ENCODE measurements at places on chromosomes 7 and 10.

GRCh38 chr7:2353936-2354185, 766 bp upstream of the EIF3B start:
- H3K36me3 ChIP-seq: peaks cover 4% of the 10 kb centered on the region
- H3K27me3 ChIP-seq: no peaks in the 10 kb centered on the region

- peak overlapping the region; percentile 11 for H3K4me3 ChIP-seq
- no peak for DNase-seq
- H3K4me1 ChIP-seq: peaks cover 60% of the 10 kb centered on the region
- no peaks in the 10 kb centered on the region for H3K27me3 ChIP-seq
- H3K36me3 ChIP-seq: peaks cover 2% of the 10 kb centered on the region
Observed at GRCh38 chr10:16995867-16996529, 133.6 kb downstream of the CUBN start.

DNA sequence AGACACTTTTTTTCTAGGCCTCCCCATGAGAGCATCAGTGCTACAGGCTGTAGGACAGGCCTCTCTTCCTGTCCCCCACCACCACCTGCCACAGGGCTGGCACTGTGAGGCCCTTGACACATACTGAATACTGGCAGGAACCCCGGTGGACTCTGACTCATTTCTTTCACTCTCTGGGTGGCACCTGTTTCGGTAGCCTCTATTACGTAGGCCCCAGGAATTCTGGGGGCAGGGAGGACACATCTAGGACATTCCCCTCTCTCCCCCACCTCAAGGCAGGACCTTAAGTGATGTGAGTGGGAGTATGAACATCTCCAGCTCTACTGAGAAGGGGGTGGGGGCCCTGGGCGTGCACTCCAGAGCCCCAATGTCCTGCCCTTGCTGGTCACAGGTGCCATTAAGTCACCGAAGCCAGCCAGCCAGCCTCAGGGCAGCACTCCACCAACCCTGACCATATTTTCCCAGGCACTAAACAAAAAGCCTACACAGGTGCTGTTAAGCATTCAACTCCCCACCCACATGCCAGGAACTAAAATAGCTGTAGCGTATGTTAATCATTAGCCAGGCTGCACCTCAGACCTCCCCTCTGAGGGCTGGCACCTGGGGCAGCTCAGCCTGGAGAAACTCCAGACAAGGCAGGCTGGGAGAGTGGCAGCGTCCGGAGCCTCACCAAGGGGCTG, 8.9 kb downstream of the ANXA11 start:
- no peak for DNase-seq
- H3K27me3 ChIP-seq: no peaks in the 10 kb centered on the region
- H3K4me1 ChIP-seq: no peaks in the 10 kb centered on the region
- H3K27ac ChIP-seq: no peak overlapping the region
- H3K36me3 ChIP-seq: peaks cover 9% of the 10 kb centered on the region
- H3K4me3 ChIP-seq: no peak overlapping the region

DNA sequence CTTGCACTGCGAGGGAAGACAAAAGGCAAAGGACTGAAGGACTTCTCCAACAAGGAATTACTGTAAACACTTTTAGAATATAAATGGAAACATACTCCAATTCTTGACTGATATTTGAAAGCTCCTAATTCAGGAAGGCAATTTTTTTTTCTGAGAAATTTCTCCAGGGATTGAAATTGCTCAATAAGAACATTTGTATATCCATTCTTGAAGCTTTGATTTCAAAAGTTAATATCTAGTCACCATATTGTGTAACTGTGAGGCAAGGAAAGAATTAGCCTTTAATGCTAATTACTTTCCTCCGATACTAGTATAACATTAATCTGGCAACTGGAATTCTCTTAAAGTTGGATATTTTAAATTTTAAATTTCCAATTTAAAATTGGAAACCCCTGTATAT, 188.4 kb upstream of the COL1A2 start:
- H3K27me3 ChIP-seq: no peaks in the 10 kb centered on the region
- H3K4me1 ChIP-seq: no peaks in the 10 kb centered on the region
- no peak overlapping the region for H3K4me3 ChIP-seq
- no peak overlapping the region for H3K27ac ChIP-seq
- H3K36me3 ChIP-seq: no peaks in the 10 kb centered on the region

GRCh38 chr7:17105701-17106100, 192.8 kb upstream of the AHR start:
- no peaks in the 10 kb centered on the region for H3K27me3 ChIP-seq
- DNase-seq: no peak
- no peaks in the 10 kb centered on the region for H3K36me3 ChIP-seq
- H3K4me1 ChIP-seq: no peaks in the 10 kb centered on the region
- H3K4me3 ChIP-seq: no peak overlapping the region

All from neural crest cell (in vitro differentiated cells).